ENCODE measurements at places on chromosomes 13 and 19. TPM values are rescaled to one million over a fixed set of nuclear protein-coding genes. Genes with fewer than 3 reads are reported as not detected.
A peak's percentile ranks its signal among the peaks of the same experiment; 100 is the strongest.

The ZNF582 gene
- 7.9 TPM for total RNA-seq

The SHANK1 gene
- not detected for total RNA-seq

The FBN3 gene
- not detected for total RNA-seq

DNA sequence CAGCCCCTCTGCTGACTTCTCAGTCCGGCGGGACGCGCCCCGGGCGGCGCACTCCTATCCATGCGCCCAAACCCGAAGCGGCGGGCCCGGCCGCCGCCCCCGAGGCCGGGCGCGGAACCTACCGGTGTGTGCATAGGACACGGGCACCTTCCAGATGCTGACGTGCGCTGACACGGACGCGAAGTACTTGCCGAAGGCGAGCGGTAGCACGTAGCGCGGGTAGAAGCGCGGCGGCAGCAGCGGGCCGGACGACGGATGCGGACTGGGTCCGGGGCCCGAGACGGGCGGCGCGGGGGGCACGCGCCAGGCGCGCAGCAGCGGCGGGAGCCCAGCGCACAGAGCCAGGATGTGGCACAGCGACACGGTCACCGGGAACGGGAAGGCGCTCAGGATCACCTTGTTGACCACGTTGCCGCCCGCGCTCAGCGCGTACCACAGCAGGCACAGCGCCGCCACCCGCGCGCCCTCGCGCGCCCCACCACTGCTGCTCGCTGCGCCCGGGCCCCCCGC is 338 bp downstream of the SLC35E1 start:
- no peak for DNase-seq

The KLK11 gene
- total RNA-seq = not detected

DNA sequence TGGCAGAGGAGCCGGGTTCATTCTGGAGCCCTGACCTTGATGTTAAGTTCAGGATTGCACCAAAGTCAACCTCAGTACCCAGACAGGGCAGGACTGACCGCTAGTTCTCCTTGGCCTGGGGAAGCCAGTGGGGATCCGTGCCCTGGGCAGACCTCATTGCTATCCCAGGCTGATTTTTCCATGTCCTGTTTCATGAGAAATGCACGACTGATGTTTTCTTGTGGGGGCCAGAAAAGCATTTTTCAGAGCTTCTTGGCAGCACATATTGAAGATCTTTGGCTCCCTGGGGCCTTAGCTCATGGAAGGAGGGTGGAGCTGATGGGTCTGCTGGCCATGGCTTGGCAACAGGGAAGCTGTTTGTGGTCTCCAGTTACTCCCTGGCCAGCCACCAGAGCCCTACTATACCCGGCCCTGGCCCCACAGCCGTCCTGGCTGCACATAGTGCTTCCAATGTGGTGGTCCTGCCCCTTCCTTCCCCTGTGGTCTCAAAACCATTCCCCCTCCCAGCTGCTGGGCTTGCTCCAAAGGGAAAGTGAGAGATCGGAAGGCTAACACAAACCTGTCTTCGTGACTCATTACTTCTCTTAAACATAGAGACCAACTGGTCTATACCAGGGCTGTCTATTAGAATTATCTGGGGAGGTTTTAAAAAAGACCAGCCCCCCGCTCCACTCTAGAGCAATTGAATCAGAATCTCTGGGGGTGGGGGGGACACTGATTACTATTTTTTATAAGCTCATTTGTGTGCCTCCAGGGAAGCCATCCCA is 11.2 kb downstream of the IL17D start:
- DNase-seq = no peak

- no peak for DNase-seq
These were observed 847.2 kb upstream of the GPC6 start for GRCh38 chr13:92379371-92379770.

DNA sequence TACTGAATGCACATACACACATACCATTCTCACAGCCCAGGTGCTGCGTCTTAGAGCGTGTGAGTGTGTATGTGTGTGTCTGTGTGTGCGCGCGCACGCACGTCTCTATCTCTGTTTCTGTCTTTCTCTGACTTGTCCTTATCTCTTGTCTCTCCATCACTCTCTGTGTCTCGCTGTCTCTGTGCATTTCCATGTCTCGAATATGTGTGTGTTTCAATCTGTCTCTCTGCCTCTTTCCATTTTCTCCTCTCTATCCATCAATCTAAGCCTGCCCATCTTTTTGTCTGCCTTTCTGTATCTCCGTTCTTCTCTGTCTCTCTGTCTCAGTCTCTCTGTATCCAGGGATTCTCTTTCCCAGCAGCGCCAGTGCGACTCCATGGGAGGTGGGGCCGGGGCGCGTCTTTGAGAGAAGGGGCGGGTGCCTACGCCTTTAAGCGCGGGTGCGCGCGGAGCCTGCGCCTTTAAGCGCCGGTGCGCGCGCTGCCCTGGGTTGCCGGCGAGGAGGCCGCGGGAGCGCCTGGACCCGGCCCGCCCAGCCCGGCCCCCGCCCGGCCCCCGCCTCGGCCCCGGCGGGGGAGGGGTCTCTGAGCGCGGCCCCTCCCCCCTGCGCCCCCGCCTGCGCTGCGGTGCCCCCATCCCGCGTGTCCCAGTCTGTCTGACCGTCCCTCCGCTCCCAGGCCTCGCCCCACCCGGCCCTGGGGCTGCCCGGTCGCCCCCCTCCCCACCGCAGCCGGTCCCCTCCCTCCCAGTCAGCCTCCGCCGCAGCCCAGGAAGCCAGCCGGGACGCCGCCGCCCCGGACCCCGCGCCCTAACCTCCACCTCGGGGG is at the start of gene LRFN3:
TSS of gene LRFN3 (plus strand) at position 464 of the 827 bp plus-strand sequence. CDS start 3,052 bp downstream, outside the sequence.
- no peak for DNase-seq

The SCN1B gene
- 0.47 TPM for total RNA-seq

DNA sequence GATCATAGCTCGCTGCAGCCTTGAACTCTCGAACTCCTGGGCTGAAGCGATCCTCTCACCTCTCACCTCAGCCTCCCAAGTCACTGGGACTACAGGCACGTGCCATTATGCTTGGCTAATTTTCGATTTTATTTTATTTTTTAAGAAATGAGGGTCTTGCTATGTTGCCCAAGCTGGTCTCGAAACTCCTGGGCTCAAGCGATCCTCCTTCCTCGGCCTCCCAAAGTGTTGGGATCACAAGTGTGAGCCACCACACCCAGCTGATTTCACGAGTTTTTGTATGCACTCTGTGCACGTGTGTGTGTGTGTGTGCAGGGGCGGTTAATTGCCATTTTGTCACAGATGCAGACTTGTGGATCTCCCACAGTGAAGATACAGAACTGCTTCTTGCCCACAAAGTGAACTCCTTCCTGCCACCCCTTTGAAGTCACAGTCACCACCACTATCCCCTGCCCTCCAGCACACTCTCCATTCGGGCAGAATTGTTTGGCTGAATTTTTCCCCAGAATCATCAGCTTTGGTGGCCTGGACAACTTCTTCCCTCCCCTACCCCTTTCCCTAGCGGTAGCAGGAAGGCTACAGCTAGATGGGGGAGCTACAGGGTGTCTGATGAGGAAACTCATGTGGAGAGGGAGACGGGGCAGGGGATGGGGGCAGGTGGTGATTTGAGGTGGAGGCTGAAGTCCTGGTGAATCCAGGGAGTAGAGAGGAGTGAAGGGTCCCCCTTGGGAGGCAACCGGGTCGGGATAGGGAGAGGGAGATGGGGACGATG is 59.6 kb downstream of the CELF5 start:
- no peak for DNase-seq

GRCh38 chr13:91359111-91359510 is 11.6 kb downstream of the MIR17HG start:
- no peak for DNase-seq

DNA sequence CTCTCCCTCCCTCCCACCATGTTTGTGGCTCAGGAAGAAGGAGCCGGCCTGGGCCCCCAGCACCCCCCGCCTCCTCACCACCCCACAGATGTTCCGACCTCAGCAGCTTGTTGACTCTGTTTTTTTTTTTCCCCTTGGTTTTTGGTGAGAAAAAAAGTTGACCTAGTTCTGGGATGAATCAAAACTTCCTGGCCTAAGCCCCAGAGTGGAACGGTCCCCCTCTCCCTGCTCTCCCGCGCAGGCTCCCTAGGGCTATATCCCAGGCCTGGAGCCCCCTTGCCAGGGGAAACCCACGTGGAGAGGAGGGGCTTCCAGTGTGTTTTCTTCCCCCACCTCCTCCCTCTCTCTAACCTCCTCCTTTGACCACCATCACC is 4.0 kb downstream of the COL5A3 start:
- DNase-seq = no peak

DNA sequence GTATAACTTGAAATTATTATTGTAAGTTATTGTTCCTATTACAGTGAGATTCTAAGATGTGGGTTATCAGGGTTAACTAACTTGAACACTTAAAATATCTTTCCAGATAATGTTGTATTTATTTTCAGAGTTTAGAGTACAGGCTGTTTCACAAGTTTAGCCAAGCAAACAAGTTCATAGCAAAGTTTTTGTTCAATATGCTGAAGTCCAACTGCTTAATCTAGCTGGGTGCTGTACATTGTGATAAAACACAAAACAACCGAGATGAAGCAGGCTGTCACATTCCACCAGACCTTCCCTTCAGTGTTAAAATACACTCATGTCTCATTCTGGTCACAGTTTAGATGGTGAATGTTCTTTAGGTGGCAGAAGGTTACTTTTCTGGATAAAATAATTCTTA is 148.0 kb upstream of the PCDH20 start:
- no peak for DNase-seq

The WDR18 gene
- 66.5 TPM for total RNA-seq

- no peak for DNase-seq
These were observed 14.9 kb upstream of the ZNF611 start for GRCh38 chr19:52749780-52750179.

The FBXO17 gene
- total RNA-seq = not detected

GRCh38 chr13:110135977-110136597 is 170.9 kb downstream of the COL4A1 start:
- no peak for DNase-seq

GRCh38 chr13:58830841-58831240 is 1199.3 kb downstream of the PCDH17 start:
- DNase-seq = no peak

The IZUMO2 gene
- not detected for total RNA-seq

GRCh38 chr13:40644838-40645604 is 21.4 kb downstream of the FOXO1 start:
- no peak for DNase-seq

The DLL3 gene
- 0.73 TPM for total RNA-seq

The ADGRE3 gene
- not detected for total RNA-seq

GRCh38 chr13:43469791-43470190 is 317.0 kb downstream of the ENOX1 start:
- no peak for DNase-seq

- no peak for DNase-seq
These were observed 49.5 kb upstream of the PABPC3 start for GRCh38 chr13:25046274-25046984.

- no peak for DNase-seq
These were observed 56.3 kb upstream of the UBAC2 start for GRCh38 chr13:99144306-99144705.

DNA sequence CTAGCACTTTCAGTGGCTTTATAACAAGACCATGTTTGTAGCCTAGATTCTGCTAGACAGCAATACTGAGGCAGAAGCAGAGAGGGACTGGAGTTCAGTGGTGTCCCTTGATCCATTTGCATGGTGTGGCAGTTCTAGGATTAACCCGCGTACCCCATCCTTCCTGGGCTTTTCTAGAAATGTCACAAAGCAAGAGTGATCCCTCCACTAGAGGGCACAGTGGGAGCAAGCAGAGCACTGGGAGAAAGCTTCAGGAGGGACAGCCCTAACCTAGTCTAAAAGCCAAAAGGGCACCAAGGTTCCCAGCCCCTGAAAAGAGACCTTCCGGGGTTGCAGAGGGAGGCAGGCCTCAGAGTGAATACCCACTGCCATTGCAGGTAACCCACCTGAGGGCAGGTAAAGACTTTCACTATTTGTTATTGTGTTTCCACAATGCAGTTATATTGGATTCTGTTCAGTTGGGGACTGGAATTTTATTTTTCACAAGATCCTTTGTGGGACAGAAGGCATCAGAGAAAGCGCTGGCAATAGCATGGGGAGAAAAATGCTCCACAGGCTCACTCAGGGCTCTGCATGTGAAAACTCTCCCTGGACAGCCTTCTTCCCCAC is 170.6 kb downstream of the FLT1 start:
- DNase-seq = peak; percentile 24

The TMEM150B gene
- total RNA-seq = not detected

The CELF5 gene
- total RNA-seq = not detected

The MBD3L2 gene
- not detected for total RNA-seq

The BST2 gene
- 120 TPM for total RNA-seq

The PGLYRP2 gene
- not detected for total RNA-seq

The LDLR gene
- 20.9 TPM for total RNA-seq

- no peak for DNase-seq
These were observed 45.8 kb upstream of the RGCC start for GRCh38 chr13:41411522-41411921.

DNA sequence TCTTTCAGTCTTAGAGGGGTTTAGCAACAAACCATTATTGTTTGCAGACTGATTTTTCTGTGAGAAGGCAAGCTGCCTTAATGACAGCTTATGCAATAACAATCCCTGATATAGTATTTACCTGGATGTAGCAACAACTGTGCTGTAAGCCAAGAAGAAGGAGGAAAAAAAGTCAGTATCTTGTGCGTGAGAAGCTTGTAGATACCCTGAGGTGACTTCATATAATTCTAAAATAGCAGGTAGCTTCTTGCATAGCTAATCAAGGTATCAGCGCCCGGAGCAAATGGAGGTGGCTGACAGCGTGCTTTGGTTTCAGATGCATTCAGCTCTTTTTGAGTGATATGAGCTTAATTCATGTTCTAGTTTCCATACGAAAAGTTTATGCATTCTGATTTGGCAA is 309.8 kb downstream of the KLF5 start:
- no peak for DNase-seq

The CYP2A6 gene
- total RNA-seq = not detected

DNA sequence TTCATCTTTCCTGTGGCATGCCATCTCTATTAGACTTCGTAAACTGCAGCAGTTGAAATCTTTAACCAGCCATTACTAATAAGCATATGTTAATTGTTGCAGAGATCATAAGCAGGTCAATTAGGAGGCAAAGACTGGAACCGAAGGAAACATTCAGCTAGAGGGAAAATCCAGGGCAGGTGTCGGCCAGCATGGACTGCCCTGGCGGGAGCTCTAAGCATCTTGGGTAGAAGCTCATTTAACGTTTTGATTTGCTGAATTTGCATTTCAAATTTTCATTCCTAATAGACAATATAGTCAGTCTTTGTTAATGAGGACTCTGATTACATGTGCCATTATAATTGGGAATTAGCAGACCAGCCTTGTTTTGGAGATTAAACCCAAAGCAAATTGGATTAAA is 238.6 kb downstream of the POU4F1 start:
- no peak for DNase-seq

The TLE2 gene
- total RNA-seq = 0.66 TPM

GRCh38 chr13:98033277-98034247 is 80.1 kb downstream of the IPO5 start:
- no peak for DNase-seq

GRCh38 chr19:19094513-19094912 is 30.7 kb downstream of the SLC25A42 start:
- no peak for DNase-seq

The APOC4 gene
- total RNA-seq = not detected

The ICAM1 gene
- total RNA-seq = 37.4 TPM

The SBSN gene
- total RNA-seq = not detected

The FXYD1 gene
- 1.1 TPM for total RNA-seq

The F10 gene
- total RNA-seq = not detected

All from activated B cell treated with CpG ODN at 0.5 μM for 24 hours (primary cell).